ENCODE measurements at places on chromosomes 5 and 9.

- DNase-seq: no peak
Measured at GRCh38 chr5:58649716-58650115, 66.8 kb downstream of the RAB3C start.

DNA sequence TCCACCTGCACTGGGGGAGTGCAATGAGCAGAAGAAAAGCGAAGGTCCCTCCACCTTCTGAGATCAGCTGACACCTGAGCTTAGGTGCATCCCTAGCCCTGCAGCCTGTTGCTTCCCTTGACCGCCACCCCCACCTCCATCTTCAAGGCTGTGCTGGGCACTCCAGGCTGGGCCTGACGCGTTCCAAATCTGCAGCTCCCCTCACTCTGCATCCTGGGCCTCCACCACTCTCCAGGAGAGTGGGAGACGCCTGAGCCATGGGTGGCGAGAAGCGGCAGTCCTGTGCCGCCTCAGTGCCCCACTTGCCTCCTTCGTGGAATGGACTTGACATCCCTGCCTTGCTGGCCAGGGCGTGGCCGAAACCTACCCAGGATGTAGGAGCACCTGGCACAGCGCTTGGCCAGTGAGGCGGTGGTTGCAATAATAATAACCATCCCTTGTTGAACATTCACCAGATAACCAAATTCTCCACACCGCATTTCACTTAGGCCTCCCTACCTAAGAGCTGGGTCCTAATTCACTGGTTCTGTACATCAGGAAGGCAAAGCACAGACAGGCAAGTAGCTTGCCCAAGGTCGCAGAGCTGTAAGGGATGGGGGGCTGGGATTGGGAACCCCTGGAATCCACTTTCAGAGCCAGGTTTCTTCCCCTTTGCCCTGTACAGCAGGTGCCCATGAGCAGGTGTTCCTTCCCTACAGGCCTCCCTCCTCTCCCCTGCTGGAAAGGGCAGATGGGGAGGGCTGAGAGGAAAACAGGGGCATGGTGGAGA is 11.7 kb downstream of the B4GALT7 start:
- DNase-seq: no peak

- no peak for DNase-seq
Measured at GRCh38 chr9:97518909-97519307, 17.4 kb downstream of the TMOD1 start.

DNA sequence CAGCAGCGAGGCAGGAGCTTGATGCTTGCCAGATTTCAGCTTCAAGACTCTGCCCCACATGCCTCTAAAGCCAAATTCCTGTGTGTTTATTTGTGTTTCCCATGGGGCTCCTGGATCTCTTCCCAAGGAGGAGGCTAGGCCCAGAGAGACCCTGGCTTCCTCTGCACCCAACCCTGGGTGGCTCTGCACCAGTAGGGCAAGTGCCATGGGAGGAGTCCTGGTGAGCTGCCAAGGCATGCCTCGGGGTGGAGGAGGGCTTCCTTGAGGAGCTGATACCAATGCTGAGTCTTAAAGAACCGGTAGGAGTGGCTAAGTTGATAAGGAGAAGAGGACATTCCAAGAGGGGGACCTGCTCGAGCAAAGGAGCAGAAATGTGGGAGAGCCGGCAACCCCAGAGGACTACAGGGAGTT is 6.8 kb upstream of the TIFAB start:
- DNase-seq: no peak

- no peak for DNase-seq
Measured at GRCh38 chr5:139065306-139065705, 132.9 kb downstream of the SIL1 start.

GRCh38 chr9:77632652-77633051 is 15.5 kb downstream of the GNA14 start:
- no peak for DNase-seq

- DNase-seq: no peak
Measured at GRCh38 chr9:137240318-137240840, 708 bp upstream of the TUBB4B start.

DNA sequence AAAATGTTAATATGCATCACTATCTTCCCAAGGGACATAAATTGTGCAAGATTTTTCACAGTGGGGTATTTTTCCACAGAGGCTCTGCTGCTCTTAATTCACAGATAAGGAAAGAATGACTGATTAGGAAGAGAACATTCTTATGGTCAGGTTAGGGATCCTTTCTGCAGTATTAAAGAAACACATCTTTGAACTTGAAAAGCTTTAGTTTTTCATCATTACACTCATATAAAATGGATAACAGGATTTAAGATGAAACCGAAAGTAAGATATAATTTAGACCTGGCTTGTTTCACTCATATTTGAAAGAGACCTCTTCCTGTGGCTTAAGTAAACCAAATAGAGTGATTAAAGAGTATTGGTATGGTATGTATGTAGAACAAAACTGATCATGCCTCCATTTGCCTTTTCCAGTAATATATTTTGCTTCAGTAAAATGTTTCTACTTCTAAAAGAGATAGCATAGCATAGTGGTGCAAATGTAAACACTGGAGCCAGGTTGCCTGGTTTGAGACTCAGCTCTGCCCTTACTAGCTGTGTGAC is 160.0 kb downstream of the PRR16 start:
- DNase-seq: no peak

DNA sequence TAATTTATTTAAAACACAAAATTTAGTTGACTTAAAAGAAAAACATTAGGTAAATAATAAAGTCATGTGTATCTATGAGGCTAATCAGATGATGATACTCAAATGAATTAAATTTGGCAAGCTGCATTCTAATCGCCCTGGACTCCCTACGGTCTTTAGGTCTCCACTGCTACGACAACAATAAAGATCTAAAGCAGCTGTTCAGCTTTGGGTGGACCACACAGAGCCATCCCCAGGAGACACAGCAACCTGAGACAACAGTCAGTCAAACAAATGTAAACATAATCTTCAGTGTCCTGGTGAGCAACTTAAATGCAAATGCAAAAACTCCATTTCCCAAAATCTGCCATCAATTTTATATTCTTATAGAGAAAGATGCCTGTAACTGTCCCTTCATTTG is 65.5 kb downstream of the MCTP1 start:
- no peak for DNase-seq

DNA sequence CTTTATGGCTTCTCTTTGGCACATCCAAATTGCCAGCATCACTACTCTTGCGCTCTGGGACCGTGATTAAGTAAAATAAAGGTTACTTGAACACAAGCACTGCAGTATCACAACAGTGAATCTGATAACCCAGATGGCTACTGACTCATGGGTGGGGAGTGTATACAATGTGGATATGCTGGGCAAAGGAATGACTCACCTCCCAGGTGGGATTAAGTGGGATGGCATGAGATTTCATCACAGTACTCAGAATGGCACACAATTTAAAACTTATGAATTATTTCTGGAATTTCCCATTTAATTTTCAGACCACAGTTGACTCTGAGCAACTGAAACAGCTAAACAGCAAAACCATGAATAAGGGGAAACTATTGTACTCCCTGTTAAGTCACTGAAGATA is 4.3 kb downstream of the GFM2 start:
- no peak for DNase-seq

GRCh38 chr9:134980516-134980915 is 62.8 kb upstream of the FCN1 start:
- DNase-seq: no peak

- no peak for DNase-seq
Measured at GRCh38 chr5:10644192-10644591, 80.3 kb downstream of the ANKRD33B start.

- no peak for DNase-seq
Measured at GRCh38 chr5:140480310-140481014, 67.0 kb upstream of the EIF4EBP3 start.

GRCh38 chr5:97044052-97044451 is 98.4 kb downstream of the LIX1 start:
- no peak for DNase-seq

DNA sequence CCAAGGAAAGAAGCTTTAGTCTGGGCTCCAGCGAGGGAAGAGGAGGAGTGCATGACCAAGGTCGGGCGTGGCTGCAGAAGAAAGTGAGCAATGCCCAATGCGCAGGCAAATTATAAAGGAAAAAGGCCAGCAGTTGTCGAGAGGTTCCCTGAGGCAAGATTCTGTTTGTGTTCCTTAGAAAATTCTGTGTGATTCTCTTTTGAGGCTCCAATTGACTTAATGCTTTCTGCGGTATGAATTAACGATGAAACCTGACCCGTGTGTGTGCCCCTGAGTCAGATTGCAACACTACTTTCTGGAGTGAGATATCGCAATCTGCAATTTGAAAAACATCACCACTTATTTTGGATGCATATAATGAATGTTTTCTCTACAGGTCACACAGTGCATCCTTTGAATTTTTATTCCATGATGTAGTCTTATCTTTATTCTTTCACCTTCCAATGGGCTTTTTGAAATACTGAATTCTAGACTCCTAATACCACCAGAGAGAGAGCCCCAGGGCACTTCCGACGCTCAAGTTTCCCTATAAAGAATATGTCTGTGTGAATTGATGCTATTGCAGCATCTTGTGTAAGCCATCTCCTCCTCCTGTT is 117.9 kb upstream of the IL6ST start:
- no peak for DNase-seq

DNA sequence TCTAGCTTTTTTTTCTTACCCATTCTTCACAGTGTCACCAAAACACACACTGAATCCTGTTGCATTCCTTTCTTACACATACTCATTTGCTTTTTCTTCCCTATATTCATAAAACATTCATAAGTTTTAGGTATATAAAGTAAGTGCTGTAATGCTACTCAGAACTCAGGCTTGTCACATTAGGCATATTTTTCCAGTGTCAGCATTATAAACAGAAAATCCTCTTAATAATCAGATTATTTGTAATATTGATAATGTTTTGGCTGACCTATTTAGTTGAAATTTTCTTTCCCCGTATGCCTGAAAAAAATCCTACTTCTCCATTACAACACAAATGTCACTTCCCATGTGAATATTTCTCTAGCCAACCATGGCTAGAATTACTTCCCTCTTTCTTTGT is 743.0 kb upstream of the NUDT12 start:
- DNase-seq: no peak

- DNase-seq: no peak
Measured at GRCh38 chr5:14057289-14057688, 85.9 kb upstream of the TRIO start.

DNA sequence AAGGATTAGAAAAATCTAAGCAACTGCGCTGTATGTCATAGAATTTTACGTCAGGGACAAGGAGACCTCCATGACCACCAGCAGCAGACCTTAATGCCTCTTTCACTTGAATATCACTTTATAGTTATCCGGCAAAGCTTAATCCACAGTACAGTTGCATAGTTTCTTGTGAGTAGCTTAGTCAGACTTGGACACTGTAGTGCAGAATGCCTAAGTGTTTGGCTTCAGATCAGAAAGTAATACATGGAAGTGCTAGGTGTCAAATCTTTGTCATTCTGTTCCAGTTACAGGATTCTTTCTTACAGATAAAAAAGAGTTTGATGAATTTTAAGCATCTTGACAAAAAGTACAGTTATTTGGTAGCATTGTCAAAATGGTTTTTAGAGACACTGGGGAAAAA is 239.9 kb upstream of the PAPPA start:
- DNase-seq: no peak

DNA sequence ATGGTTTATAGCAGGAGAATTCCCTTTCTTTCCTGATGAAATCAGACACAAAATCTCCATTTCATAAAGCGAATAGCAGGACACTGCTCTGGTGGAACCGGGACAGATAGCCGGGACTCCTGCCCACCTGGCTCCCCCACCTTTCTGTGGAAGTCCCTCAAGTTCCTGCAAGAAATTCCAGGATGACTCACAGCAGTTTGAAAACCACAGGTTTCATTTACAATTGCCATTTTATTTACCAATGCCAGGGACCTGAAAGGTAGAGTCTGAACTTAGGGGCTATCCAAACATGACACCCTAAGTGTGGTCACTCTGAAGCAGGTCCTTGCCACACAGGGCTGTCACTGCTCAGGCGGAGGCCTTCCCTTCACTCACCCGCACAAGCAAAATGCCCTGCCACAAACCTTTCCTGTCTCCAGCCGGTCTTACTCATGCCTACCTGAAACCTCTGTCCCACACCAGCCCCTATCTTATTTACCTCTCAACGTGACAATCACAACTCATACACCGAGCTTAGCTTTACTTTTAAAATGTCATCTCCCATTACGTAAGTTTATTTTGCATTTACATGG is 63.3 kb upstream of the TAF1L start:
- DNase-seq: no peak
